ENCODE measurements at places on chromosomes 1 and 21.
A peak's percentile ranks its signal among the peaks of the same experiment; 100 is the strongest.

GRCh38 chr21:26961698-26962097 is 5.2 kb downstream of the ADAMTS5 start:
- H3K27ac ChIP-seq, result no peak overlapping the region
- no peak overlapping the region for H3K4me3 ChIP-seq
- H3K27me3 ChIP-seq, result peaks cover 16% of the 10 kb centered on the region
- no peak for DNase-seq
- no peaks in the 10 kb centered on the region for H3K4me1 ChIP-seq

- no peak overlapping the region for H3K27ac ChIP-seq
- DNase-seq, result no peak
- H3K4me3 ChIP-seq, result no peak overlapping the region
- H3K36me3 ChIP-seq, result no peaks in the 10 kb centered on the region
These were observed 381.0 kb downstream of the ZP4 start for GRCh38 chr1:237509748-237510147.

GRCh38 chr1:27545271-27545670 is 55.3 kb upstream of the WASF2 start:
- no peak for DNase-seq
- peaks cover 5% of the 10 kb centered on the region for H3K4me1 ChIP-seq
- H3K27me3 ChIP-seq, result no peaks in the 10 kb centered on the region

DNA sequence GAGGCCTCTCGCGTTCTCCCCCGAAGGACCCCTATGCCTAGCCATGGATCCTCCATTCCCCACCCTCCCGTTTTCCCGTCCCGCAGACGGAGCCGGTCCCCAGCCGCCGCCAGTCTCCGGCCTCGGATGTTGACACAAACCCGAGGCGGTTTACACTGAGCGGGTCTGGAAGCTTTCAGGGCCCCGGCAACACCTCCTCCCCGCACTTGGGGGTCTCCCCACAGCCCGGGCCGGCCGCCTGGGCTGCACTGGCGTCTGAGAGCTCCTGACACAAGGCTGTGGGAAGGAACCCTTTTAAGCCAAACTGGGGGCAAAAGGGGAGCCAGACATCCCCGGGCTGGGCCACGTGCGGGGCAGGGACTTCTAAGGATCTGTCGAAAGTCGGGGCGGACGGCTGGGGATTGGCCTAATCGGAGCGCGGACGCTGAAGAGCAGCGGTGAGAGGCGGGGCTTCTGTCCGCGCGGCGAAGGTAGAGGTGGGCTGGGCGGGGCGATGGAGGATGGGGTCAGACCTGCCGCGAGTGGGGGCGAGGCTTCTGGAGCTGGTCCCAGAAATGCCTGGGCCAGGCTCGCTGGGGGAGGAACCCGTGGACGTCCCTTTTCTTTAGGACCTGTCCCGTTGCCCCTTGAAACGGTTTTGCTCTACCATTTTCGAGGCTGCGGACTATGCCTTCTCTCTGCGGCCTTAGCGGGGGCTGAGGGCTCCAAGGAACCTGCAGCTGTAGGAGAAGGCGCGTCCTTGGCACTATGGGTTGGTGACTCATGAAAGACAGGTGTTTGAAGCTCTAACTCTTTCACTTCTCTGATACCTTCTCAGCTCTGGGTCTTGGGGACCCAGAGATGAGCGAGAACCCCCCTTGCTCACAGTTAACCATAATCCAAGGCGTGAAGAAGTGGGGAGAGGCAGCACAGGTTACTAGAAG is 1.2 kb upstream of the HPCAL4 start:
- no peaks in the 10 kb centered on the region for H3K36me3 ChIP-seq
- H3K4me3 ChIP-seq, result no peak overlapping the region
- peaks cover 61% of the 10 kb centered on the region for H3K27me3 ChIP-seq
- peaks cover 18% of the 10 kb centered on the region for H3K4me1 ChIP-seq
- DNase-seq, result no peak
- no peak overlapping the region for H3K27ac ChIP-seq

- H3K36me3 ChIP-seq, result no peaks in the 10 kb centered on the region
- H3K4me1 ChIP-seq, result peaks cover 3% of the 10 kb centered on the region
- H3K27me3 ChIP-seq, result peaks cover 12% of the 10 kb centered on the region
- no peak for DNase-seq
- H3K27ac ChIP-seq, result no peak overlapping the region
- no peak overlapping the region for H3K4me3 ChIP-seq
These were observed 98.7 kb upstream of the RGS1 start for GRCh38 chr1:192476802-192477298.

GRCh38 chr1:84918726-84919336 is 25.8 kb upstream of the LPAR3 start:
- peaks cover 5% of the 10 kb centered on the region for H3K4me1 ChIP-seq
- no peak for DNase-seq
- H3K36me3 ChIP-seq, result no peaks in the 10 kb centered on the region
- H3K27me3 ChIP-seq, result peaks cover 8% of the 10 kb centered on the region
- H3K27ac ChIP-seq, result no peak overlapping the region

GRCh38 chr1:50155541-50155940 is 46.8 kb downstream of the ELAVL4 start:
- no peak overlapping the region for H3K27ac ChIP-seq
- no peak overlapping the region for H3K4me3 ChIP-seq
- no peaks in the 10 kb centered on the region for H3K27me3 ChIP-seq
- no peaks in the 10 kb centered on the region for H3K4me1 ChIP-seq
- no peaks in the 10 kb centered on the region for H3K36me3 ChIP-seq

DNA sequence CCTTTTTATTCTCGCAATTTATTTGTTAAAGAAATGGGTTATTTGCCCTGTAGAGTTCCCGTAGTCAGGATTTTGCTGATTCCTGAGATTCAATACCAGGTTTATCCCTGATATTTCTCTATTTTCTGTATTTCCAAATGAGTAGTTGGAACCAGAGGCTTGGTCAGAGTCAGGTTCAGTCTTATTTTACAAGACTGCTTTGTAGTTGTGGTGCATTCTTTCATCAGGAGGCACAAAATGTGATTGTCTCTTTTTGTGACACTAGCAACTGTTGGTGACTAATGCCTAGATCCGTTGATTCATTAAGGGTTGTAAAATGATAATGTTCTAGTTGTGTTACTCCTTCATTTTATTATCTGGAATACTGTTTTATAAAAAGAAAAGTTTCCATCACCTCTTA is 95.5 kb upstream of the TPTE start:
- H3K36me3 ChIP-seq, result no peaks in the 10 kb centered on the region
- H3K27me3 ChIP-seq, result no peaks in the 10 kb centered on the region
- no peaks in the 10 kb centered on the region for H3K4me1 ChIP-seq
- DNase-seq, result no peak

GRCh38 chr1:27785781-27786455 is 12.9 kb downstream of the STX12 start:
- no peak overlapping the region for H3K4me3 ChIP-seq
- H3K27me3 ChIP-seq, result no peaks in the 10 kb centered on the region
- H3K36me3 ChIP-seq, result peaks cover 17% of the 10 kb centered on the region
- no peak for DNase-seq
- H3K4me1 ChIP-seq, result peaks cover 7% of the 10 kb centered on the region
- no peak overlapping the region for H3K27ac ChIP-seq

- H3K27ac ChIP-seq, result no peak overlapping the region
- no peaks in the 10 kb centered on the region for H3K36me3 ChIP-seq
- no peaks in the 10 kb centered on the region for H3K27me3 ChIP-seq
- no peaks in the 10 kb centered on the region for H3K4me1 ChIP-seq
- DNase-seq, result no peak
These were observed 133.8 kb downstream of the LRRC40 start for GRCh38 chr1:70071601-70072000.

DNA sequence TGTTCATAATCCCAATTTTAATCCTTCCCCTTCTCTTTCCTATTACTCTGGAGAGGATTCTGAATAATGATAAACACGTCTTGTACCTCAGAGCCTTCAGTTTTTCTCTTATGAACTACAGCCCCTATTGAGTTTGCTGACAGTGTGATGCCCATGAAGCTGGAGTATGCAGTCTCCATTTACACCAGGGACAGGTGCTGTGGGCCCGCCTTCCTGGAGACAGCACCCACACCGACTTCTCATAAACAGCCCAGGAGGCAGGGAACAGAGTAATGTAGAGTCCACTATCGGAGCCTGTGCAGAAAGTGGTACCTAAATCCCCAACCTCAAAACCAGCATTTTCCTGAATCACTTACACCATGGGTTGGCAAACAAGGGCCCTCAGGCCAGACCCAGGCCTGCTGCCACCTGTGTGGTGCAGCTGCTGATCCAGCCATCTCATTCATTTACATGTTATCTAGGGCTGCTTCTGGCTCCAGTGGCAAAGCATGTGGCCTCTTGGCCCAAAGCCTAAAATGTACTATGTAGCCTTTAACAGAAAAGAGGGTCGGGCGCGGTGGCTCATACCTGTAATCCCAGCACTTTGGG is 95.1 kb upstream of the KRTAP19-8 start:
- peak overlapping the region; percentile 98 for H3K27ac ChIP-seq
- peaks cover 74% of the 10 kb centered on the region for H3K4me1 ChIP-seq
- peak overlapping the region; percentile 33 for H3K4me3 ChIP-seq
- DNase-seq, result no peak
- no peaks in the 10 kb centered on the region for H3K27me3 ChIP-seq

- no peaks in the 10 kb centered on the region for H3K27me3 ChIP-seq
- H3K36me3 ChIP-seq, result no peaks in the 10 kb centered on the region
- DNase-seq, result no peak
- no peak overlapping the region for H3K4me3 ChIP-seq
These were observed 34.1 kb downstream of the TSEN15 start for GRCh38 chr1:184085667-184086066.

GRCh38 chr1:168243198-168243597 is 17.4 kb downstream of the SFT2D2 start:
- DNase-seq, result no peak
- H3K27ac ChIP-seq, result peak overlapping the region; percentile 24
- H3K36me3 ChIP-seq, result peaks cover 95% of the 10 kb centered on the region
- no peaks in the 10 kb centered on the region for H3K27me3 ChIP-seq
- peaks cover 70% of the 10 kb centered on the region for H3K4me1 ChIP-seq
- H3K4me3 ChIP-seq, result no peak overlapping the region

DNA sequence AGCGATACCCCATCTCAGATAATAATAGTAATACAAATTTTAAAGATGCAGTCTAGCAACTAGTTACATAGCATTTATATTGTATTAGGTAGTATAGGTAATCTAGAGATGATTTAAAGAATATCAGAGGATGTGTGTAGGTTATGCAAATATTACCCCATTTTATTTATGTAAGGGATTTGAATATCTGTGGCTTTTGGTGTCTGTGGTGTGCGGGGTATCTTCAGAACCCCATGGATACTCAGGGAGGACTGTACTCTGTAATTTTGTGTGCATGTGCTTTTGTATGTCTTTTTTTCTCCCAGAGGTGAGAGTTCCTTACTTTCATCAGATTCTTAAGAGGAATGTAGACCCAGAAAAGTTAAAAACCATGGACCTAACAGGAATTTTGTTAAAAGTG is 12.8 kb downstream of the RNF2 start:
- H3K36me3 ChIP-seq, result peaks cover 13% of the 10 kb centered on the region
- DNase-seq, result no peak

DNA sequence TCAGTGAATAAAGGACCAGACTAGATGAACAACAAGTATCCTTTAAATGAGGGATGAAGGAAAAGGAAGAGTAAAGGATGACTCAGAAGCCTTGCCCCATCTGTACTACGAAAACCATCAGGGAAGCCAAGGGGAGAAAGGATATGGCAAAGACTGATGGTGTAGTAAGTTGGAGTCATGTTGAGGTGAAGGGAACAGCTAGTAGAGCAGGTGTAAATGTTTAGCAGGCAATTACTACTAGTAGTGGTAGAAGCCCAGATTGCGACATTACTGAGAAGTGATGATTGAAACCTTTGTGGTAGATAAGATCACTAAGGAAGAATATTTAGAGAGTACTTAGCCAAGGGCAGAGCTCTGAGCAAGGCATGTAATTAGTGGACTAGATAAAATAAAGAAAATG is 84.0 kb downstream of the PHTF1 start:
- H3K36me3 ChIP-seq, result no peaks in the 10 kb centered on the region
- H3K4me3 ChIP-seq, result no peak overlapping the region
- H3K27ac ChIP-seq, result no peak overlapping the region
- H3K4me1 ChIP-seq, result peaks cover 12% of the 10 kb centered on the region
- no peak for DNase-seq
- peaks cover 2% of the 10 kb centered on the region for H3K27me3 ChIP-seq

DNA sequence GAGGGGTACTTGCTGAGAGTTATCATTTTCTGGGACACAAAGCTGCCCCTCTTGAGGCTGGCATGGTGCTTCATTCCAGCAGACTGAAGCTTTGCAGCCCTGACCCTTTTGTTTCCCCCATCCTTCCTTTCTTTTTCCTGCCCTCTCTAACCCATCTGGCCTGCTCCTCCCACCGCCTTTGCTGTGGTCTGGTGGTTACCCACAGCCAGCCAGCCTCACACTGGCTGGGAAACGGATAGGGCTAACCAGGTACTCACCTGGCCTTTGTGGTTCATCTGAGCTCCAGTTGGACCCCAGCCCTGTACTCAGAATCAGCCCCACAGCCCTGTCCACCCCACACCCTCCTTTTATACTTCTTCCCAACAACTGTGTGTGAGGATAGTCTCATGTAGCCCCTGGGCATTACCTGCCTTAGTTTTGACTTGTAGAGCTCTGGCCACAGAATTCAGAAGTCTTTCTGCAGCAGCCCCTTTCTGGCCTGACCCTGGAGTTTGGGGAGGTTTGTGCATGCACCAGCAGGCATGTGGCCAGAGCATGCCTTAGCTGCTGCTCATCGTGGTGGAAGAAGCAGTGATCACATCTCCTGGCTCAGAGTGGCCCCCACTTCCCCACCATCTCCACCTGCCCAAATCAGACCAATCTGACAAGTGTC is 138.0 kb downstream of the TRABD2B start:
- no peak for DNase-seq
- H3K27ac ChIP-seq, result no peak overlapping the region
- H3K4me3 ChIP-seq, result no peak overlapping the region
- H3K36me3 ChIP-seq, result no peaks in the 10 kb centered on the region
- peaks cover 3% of the 10 kb centered on the region for H3K27me3 ChIP-seq

GRCh38 chr21:45049714-45050344 is 24.6 kb upstream of the ADARB1 start:
- no peaks in the 10 kb centered on the region for H3K36me3 ChIP-seq
- no peaks in the 10 kb centered on the region for H3K4me1 ChIP-seq
- H3K27ac ChIP-seq, result no peak overlapping the region
- no peak overlapping the region for H3K4me3 ChIP-seq

DNA sequence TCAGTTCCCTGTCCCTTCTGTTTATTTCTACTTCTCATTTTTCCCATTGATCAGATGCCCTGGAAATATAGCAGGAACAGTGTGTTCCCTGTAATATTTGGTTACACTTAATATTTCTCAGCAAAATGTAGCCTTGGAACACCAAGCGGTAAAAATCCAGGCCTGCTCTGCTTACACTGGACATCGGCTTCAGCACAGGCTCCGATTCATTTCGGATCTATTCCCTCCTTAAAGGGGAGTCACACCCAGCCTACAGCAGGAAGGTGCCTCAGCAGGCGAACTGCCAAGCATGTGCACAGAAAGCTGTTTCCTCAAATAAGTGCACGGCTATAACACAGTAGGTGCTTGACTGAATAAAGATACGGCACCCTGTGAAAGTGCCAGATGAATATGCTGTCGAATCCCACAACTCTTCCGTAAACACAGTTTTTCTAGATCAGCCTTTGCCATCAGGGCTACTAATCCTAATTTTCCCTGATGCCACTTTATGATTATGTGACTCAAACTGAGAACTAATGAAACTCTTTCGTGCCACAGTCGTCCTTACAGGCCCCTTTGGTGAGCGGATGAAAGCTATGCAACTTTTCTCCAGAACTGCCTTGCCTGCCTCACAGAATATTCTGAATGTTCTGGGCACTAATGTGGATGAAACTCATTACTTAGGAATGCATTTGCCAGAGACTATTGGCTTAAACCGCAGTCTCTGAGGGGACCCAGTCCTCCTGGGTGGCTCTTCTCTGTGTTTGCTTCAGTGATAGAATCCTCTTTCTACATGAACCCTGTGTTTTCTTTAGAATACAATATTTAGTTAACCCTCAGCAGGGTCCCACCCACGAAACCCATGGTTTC is 275.5 kb upstream of the RUNX1 start:
- DNase-seq, result no peak
- H3K27me3 ChIP-seq, result no peaks in the 10 kb centered on the region
- peak overlapping the region; percentile 79 for H3K27ac ChIP-seq
- H3K36me3 ChIP-seq, result no peaks in the 10 kb centered on the region
- H3K4me3 ChIP-seq, result no peak overlapping the region
- H3K4me1 ChIP-seq, result peaks cover 42% of the 10 kb centered on the region
